ENCODE measurements at places on chromosomes 12 and 14.

DNA sequence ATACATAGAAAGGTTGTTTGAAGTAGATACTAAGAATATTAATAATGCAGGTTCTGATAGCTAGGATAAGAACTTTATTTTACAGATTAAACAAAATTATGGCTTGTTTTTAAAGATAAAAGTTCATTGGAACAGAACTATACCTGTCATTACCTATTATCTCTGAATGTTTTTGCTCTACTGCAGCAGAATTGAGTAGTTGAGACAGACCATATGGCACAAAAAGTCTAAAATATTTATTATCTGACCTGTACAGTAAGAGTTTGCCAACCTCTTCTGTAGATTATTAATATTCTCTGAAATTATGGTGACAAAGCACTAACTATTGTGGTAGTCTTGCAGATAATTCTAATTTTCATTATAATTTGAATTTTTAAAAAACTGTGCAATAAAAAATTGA is 829.1 kb upstream of the MGAT4C start:
- no peak for DNase-seq

GRCh38 chr12:18967814-18968213 is 161.7 kb upstream of the PLEKHA5 start:
- no peak for DNase-seq

- DNase-seq: no peak
Measured at GRCh38 chr12:94271351-94271750, 123.0 kb downstream of the PLXNC1 start.

DNA sequence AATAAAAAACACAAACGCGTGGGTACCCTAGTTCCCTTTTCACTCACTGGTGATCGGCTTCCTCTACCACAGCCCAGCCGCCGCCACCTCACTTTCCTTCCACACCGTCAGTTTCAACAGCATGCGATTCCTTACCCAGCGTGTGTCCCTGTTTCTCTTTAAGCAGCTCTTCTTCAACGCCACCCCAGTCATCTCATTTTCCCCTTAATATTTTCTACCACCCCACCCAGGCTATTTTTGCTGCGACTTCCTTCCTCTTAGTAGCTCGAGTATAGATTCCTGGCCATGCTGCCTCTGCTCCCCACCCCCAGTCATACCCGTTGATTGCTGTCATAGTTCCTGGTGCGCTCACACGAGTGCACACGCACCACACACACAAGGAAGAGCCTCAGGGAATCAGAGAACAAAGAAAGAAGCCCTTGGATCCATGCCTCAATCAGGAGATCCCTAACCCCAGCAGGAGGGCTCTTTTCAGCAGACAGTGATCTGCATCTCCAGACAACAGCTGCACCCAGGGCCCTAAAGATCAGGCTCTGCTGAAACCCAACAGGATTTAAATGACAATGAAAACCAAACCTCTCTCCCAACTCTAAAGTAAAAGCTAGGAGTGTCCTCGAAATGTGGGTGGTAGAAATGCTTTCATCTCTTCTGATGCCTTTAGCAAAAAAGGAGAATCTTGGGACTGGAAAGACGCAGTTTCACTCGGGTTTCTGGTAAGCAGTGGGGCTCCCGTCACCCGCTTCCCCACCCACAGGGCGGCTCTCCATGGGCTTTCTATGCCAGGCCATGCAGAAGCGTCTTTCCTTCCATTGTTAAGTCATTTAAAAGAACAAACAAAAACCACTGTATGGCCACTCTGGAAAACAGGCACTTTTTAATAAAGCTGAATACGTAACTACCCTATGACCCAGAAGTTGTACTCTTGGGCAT is 23.8 kb downstream of the VPS37B start:
- DNase-seq: no peak

DNA sequence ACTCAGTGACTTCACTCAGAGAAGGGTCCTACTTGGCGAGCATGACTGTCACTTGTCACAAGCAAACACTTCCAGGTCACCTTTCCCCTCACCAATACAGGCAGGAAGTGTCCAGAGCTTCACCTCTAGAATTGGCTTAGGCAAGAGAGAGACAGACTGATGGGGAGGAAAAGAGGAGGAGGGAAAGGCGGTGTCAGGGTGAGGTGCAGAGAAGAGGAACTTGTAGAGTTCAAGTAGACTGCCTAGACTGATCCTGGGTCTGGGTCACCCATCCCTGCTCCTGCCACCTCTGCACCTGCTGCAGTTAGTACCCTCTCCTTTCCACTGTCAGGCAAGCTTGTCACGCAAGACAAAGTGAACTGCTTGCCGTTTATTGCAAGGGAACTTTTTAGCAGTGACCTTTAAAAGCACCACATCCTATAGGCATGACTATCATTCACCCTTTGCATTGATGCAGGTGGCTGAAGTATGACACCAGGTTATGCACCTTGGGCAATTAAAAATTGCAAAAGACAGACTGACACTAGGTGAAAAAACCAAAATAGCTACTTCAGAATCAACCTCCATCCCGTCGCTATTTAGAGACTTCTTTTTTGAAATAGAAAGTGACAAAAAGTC is 292.4 kb downstream of the SYT1 start:
- DNase-seq: no peak

DNA sequence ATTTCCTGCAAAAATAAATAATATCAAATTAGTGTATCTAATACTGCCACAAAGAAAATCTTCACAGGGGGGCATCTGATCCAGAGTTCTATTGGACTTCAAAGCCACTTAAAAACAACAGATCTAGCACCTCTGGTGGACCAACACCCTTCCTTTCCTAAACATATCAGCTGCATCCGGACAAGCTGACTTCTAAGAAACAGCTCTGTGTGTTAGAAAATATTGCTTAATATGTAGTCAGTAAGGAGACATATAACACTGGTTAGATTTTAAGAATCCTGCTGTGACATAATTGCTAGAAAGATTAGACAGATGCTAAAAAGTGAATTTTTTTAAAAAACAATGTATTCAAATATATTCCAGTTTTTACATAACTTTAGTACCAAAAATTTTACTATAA is 61.1 kb upstream of the PTPRB start:
- no peak for DNase-seq

- DNase-seq: no peak
Measured at GRCh38 chr12:41108032-41108431, 80.1 kb upstream of the PDZRN4 start.

DNA sequence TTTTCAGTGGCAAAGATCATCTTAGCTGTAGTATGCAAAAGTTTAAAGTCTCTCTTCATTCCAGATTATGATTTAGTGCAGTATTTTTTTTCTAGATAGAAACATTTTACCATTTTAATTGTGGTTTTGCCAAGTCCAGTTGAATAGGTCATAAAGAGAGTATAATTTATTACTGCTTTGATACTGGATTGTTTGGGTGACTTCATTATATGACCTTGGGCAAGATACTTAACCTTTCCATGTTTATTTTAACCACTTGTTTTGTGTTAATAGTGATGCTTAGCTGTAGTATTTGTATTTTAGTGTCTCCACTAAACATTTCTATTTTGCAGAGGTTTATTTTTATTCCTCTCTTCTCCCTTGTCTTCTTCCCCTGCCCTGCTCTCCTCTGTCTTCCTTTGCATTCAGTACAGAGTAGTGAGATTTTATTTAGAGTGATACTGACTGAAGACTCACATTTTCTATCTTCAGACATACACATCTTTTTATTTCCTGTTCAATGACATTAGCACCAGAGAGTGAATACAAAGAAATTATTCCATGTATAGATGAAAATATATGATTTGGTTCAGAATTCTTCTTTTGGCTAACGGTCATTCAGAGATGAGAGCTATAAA is 215.2 kb downstream of the ERC1 start:
- DNase-seq: no peak

DNA sequence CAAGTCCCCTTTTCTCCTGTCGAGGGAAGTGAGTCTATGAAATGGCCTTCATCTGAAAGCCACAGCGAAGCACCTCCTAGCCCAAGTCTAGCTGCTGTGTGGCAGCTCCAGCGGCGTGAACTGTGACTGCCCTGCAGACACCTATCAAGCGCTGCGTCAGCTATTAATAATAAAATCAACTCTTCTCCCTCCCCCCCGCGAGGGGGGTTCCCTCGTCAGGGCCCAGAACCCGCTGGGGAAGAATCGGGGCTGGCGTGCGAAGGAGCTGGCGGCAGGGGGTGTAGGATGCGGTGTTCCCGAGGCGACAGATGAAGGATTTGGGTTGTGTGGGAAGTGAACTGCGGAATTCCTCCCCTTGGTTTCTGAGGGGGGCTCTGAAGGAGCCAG is 662 bp upstream of the ATP2A2 start:
- peak; percentile 51 for DNase-seq

DNA sequence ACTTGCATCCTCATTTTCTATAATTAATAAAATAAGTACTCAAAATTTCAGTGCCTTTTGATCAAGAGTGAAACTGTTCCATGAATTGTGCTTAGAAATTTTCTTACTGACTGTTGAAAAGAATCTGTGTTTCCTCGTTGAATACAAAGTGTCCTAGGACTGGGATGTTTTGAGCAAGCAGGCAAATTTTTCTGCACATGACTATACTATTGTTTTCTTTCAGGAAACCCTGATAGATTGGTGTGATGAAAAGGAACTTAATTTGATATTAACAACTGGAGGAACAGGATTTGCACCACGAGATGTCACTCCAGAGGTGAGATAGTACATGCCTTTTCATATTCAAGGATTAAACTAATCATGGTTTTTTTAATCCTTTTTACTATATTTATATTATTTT is 316.3 kb downstream of the GPHN start:
- no peak for DNase-seq

- DNase-seq: no peak
Measured at GRCh38 chr12:25594376-25594775, 41.3 kb upstream of the LMNTD1 start.

DNA sequence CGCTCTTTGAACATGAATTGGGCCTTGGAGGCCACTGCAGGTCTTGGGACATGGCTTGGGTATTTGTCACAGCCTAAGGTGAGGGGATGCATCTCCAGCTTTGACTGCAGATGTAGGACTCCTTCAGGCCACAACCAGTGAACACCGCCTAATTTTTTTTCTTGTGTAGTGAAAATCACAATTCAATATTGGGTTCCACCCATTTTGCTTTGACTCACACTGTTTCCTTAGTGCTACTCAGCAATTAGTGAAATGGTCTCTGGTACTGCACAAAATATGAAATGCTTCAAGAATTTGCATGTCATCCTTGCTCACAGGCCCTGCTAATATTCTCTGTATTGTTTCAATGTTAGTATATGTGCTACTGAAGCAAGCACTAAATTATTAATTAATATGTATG is 12.5 kb downstream of the TMEM253 start:
- no peak for DNase-seq

DNA sequence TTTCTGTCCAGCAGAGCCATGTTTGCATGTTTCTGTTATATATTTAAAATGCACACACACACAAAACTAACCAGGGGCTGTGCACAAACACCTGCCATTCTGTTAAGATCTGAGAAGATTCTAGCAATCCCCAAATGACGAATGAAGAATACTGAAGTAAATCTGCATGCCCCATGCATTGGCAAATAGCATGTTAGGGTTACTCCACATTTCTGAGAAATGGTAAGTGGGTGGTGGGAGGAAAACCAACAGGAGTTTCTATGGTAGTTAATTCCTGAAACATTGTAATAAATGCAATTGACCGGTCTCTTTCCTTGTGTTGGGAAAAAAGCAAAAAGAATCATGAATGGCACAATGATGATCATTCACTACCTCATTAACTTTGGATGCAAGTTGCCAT is 318.0 kb downstream of the BCAT1 start:
- no peak for DNase-seq

DNA sequence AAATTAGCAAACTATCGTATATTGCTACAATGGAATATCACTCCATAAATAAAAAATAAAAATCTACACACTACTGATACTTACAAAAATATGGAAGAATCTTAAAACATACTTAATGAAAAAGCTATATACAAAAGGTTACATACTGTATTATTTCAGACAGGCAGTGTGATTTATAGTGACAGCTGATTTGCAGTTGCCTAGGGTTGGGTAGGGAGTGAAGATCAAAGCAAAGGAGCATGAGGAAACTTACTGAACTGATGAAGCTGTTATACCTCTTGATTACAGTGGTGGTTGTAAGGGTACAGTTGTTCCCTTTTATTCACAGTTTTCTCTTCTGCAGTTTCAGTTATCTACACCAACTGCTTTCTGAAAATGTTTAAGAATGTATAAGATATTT is 62.6 kb downstream of the FSCB start:
- DNase-seq: no peak

DNA sequence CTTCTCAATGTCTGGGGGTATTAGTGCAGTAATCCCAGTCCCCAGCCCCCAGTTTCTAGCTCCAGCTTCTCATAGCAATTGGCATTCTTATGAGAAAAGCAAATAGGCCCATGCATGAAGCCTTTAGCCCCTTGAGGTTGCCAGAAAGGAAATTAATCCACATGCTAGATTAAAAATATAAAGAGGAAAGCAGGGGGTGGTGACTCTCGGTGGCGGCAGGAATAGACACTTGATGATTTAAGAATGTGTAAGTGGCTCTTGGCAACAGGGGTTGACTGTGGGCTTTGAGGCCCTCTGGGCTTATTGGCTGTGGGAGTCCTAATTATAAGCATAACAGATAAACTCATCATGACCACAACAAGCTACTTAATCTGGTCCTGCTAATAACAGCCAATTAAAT is 1367.3 kb upstream of the FLRT2 start:
- DNase-seq: no peak

GRCh38 chr12:23504043-23504442 is 445.4 kb downstream of the SOX5 start:
- no peak for DNase-seq

All from T-helper 22 cell (primary cell).